H4 (cell line): ENCODE measurements at places on chromosomes 4 and X.

DNA sequence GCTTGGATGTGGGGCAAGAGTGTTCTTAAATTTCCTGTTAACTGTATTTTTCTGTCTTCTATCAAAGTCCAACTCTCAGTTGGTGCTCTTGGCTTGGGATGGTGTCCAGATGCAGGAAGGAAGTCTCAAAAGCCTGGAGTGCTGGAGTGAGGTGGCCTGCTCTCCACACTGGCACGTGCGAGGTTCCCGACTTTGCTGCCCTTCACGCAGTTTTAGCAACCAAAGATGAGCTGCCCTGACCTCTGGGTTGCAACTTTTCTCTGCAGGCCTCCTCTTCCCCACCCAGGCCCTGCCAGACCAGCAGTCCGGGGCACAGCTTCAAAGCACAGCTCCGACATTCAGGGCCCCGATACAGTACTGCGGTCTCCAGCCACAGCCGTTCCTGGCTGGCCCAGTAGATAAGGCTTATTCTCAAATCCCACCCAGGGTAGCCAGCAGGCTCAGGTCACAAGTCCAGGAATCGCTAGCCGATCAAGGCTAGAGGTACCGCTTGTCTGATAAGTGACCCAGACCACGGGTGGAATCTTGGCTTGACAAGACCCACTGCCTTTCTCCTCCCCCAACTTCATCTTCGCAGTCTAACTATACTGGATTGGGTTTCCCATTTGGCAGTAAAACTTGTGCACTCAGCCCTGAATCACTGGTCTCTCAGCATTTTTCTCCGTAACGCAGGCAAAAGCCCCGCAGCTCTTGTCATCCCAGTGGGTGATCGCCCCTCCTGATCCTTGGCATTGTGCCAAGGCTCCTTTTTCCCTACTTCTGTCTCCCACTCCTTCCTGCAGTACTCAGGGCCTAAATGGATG, 21.8 kb upstream of the JADE1 start:
- DNase-seq, result no peak

DNA sequence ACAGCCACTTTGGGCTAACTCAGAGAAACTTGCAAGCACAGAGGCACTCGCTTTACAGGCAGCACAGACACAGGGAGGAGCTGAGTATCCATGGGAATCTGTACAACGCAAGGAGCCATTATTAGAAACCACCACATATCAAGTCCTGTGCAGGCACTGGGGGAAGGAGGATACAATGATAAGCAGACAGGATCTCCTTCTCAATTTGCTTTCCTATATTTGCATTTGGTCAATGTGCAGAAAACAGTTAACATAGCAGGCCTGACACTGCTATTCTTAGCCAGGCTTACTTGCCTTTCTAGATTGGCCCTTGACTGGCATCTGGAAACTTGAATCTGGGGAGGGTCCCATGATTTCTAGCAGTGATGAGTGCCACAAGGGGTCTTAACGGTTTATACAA, 65.8 kb downstream of the TEC start:
- DNase-seq, result no peak

- no peak for DNase-seq
Measured at GRCh38 chr4:55458611-55459010, 62.9 kb downstream of the TMEM165 start.

DNA sequence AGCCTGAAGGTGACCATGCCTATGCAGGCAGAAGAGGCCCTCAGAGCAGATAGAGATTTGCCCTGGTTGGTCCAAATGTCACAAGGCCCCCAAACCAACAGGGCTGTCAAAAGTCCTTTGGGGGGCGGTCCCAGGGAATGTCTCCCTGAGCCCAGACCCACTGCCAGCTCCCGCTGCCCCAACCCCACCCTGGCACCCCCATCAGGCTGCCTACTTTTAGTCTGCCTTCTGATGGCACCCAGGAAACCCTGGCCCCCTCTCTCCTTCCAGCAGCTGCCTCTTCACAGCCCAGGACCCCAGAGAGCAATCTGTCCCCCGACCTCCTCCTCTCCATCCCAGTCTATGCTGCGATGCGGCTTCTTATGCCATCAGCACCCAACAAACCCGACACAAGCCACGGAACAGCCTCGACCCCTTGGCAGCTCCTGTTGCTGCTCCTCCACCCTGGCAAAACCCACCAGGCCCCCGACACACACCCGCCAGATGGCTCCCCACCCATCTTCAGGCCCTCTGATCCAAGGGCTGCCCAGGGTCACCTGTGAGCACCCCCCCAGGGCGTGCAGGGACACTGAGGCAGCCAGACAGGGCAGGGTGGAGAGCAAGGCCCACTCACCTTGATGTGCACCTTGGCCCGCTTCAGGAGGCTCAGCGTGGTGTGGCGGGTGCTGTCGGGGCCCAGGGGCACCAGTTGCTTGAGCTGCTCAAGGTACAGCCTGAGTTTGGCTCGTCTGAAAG, 9.9 kb downstream of the MXD4 start:
- DNase-seq, result no peak

DNA sequence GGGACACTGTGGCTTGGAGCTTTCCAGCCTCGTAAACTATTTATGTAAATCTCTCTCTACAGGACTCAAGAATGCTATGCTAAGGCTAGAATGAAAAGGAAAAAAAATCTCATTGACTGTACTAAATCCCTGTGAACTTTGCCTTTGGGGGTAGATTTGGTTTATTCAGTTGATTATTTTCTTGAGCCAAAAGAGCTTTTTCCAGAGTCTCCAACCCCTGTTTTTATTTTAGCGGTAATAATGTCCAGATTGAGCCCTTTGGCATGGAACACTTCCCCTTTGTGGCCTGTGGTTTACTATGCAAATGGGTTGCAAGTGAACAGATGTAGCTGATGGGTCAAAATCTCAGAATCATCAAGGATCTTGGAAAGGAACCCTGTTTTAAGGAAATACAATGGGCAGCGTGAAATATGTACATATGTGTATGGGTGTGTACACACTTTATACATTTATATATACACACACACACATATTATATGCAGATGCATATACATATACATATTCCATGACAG, 72.9 kb downstream of the FAM9B start:
- no peak for DNase-seq

DNA sequence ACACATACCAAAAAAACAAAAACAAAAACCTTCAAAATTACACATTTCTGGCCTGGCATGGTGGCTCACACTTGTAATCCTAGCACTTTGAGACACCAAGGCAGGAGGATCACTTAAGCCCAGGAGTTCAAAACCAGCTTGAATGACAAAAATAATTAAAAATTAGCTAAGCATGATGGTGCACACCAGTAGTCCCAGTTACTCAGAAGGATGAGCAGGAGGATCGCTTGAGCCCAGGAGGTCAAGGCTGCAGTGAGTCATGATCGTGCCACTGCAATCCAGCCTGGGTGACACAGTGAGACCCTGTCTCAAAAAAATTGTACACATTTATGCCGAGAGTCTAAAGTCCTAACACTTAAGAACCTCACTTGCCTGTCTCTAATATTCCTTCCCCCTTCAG, 18.3 kb downstream of the SLC39A8 start:
- DNase-seq, result no peak

- no peak for DNase-seq
Measured at GRCh38 chrX:109855501-109855900, 122.4 kb upstream of the ACSL4 start.

DNA sequence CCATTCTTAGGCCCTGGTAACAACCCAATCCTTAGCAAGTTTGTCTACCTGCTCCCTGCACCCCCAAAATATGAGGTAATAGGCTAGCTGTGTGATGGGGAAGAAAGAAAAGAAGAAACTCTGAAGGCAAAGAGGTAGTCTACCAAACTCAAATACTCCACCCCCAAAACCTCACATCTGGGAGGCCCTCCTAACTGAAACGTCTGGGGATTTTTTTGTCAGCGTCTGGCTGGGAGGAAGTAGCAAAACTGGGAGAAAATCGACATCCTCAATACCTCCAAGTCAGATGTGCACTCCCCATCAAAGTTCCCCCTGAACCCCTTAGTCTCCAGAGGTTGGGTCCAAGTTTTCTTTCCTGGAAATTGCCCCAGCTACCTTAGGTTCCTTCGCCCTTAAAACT, 1.0 kb downstream of the LAMP2 start:
- no peak for DNase-seq

DNA sequence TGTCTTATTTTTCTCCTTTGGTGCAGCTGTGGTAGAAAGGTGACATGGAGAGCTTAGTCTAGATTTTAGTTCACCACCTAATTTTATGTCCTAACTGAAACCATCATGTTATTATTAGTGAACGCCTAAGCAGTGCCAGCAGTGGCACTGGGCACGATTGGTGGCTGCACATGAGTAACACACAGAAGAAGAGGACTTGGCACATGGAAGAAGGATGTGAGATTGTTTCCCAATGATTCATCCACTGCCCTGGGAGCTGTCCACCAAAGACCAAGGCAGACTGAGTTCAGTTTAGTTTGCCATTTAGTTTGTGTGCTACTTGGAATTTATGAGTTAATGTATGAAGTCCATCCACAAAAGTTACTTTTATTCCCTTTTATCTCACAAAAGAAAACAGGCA, 68.1 kb upstream of the NAP1L5 start:
- peak; percentile 49 for DNase-seq

DNA sequence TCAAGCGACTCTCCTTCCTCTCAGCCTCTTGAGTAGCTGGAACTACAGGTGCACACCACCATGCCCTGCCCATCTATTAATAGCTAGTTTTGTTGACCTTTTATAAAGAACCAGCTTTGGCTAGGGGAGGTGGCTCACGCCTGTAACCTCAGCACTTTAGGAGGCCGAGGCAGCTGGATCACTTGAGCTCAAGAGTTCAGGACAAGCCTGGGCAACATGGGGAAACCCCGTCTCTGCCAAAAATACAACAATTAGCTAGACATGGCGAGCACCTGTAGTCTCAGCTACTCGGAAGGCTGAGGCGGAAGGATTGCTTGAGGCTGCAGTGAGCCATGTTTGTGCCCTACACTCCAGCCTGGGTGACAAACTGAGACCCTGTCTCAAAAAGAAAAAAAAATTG, 2.7 kb downstream of the TKTL1 start:
- DNase-seq, result no peak

DNA sequence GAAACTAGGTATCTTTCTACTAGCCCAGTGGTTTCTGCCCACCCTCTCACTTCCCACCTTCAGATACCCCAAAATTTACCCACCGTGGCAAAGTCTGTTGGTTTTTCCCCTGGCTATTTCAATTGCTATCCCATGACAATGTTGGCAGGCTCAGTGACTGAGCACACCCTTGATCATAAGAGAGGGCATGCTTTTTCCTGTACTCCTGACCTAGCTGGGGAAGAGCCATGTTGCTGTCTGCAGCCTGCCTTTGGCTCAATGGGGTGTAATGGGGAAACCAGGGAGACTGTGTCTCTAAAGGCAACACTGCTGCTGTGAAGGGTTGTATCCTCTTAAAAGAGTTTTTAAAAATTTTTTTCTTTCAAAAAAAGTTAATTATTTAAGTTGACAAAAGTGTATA, 90.4 kb upstream of the CITED1 start:
- no peak for DNase-seq

DNA sequence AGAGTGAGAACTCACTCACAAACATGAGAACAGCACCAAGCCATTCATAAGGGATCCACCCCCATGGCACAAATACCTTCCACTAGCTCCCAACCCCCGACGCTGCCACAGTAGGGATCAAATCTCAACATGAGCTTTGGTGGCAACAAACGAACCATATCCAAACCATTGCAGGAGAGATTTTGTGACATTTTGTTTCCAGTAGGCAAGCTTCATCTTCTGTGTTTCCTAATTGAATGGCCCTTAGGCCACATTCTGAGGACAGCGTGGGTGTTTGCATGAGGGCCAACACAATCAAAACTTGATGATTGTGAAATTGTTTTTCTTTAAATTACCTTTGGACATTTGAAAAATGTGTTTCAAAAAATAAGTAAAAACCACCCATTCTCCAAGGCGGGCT, 102.6 kb upstream of the LNX1 start:
- DNase-seq, result no peak

DNA sequence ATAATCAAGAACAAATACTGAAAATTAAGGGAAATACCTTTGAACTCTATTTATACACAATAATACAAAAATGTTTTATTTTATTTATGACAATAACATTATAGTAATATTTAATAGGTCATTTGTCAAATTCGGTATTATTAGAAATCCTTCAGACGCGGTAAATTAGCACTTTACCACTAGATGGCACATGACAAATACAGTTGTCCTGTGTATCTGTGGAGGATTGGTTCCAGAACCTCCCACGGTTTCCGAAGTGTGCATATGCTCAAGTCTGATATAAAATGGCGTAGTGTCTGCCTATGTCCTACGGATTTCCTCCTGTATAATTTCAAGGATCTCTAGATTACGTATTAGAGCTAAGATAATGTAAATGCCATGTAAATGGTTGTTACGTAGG, 8.1 kb upstream of the LINC00632 start:
- peak; percentile 24 for DNase-seq

GRCh38 chr4:73450398-73451004, 14.5 kb downstream of the AFP start:
- DNase-seq, result peak; percentile 89

DNA sequence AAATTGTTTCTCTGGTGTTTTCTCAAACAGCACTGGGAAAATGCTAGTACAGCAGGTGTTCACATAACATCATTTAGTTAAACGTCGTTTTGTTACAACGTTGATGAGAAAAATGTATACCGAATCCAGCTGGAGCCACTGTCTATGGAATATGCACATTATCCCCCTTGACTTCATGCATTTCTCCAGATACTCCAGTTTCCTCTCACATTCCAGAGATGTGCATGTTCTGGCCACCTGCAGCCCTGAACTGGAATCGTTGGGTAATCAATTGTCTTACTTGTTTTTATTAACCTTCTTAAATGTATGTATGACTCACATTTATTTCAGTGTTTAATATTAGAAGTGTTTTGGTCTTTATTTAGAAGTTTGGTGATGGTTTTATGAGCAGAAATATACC, 18.4 kb upstream of the ODAM start:
- no peak for DNase-seq

GRCh38 chrX:77528034-77528433, 80.8 kb downstream of the FGF16 start:
- DNase-seq, result no peak

GRCh38 chr4:142952821-142953580, 106.9 kb upstream of the INPP4B start:
- DNase-seq, result no peak

DNA sequence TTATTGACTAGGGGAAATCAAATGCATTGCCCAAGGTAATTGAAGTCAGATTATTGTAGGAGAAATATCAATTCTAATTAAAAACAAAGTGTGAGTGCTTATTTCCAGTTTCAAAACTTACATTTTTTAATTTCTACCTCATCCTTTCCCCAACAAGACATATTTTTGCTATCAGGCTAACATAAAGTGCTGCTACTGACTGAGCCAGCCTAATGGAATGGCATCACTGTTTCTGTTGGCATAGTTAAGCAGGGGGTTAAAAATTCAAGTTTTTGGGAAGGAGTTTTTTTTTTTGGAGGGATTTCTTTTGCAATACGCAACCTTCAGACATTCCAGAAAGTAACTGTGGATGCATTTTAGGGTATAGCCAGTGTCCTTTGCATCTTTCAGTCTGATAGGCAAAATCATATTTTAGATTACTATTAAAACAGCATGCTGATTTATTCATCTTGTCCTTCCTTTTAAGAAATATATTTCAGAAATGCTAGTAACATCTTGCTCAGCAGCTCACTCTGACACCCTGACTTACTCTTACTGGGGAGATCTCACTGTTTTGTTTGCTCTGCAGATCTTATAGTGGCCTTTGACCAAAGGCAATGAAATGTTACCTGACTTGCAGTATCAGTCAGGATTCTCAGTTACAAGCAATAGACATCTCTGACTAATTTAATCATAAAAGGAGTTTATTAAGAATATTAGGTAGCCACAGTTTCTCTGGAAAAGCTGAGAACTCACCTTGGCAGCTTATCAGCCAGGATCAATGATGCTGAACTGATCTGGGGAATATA, 24.4 kb downstream of the GAB1 start:
- DNase-seq, result no peak
